IPS-NIHi11 (cell line): ENCODE measurements at places on chromosomes 2 and 18.

- DNase-seq: no peak
Measured at GRCh38 chr2:25385910-25386309, 44.2 kb upstream of the DNMT3A start.

DNA sequence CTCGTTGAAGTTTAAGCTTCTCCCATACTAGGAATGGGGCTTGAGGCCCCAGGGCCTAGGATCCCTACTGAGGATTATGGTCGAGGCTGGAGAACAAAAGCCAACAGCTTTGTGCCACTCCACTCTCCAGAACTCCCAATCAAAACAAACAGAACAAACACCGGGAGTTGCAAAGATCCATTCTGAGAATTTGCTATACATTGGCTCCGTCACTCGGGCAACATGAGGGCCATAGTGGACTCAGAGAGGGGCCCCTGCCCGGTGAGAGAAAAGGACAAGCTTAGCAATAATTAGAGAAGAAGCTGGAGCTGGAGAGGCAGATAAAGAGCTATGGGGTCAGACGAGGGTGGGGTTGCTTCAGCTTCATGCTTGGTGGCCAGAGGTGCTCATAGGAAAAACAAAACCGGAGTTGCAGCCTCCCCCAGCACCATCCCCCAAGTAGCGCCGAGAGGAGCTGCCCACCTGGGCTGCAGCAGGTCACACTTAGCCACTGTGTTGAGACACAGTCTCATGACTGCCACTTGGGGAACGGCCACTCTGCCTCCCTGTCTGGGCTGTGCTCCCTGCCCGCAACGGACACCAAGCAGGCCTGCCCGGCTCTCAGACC lies 142.3 kb upstream of the HAAO start:
- DNase-seq: no peak

DNA sequence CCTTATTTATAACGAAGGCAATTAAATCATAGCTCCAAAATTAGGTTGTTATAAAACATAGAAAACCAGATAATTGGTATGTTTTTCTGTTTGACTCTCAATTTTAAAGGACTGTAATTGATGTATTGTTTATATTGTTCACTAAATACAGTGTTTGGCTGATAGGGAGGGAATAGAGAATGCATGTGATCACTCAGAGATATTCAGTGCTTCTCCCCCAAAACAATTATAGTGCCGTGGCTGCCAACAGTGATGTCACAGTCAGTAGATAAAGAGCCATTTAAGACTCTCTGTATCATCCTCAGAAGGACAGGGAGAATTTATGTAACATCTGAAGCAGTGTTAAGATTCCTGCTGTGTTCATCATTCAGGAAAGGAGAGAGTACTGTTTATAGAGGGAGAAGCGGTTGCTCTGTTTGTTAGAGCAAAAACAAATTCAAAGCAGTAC lies 69.6 kb downstream of the PHLPP1 start:
- no peak for DNase-seq

- DNase-seq: no peak
Measured at GRCh38 chr2:108586631-108587030, 52.4 kb downstream of the LIMS1 start.

DNA sequence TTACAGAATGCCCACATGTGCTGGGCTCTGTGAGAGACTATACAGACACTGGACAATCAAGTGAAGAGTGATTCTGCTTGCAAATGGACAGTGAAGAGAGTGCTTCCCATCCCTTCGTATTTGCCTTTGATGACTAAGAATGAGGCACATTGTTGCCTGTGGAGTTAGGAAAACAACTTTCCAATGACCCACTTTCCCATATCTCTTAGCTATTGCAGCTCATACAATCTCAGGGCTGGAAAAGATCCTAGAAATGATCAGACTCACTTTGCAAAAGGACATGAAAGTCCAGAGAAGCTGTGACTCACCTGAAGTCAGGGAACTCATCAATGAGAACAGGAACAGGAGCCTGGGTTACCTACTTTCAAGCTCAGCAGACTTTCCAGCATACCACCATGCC lies 440.5 kb upstream of the TCF4 start:
- DNase-seq: no peak

- DNase-seq: no peak
Measured at GRCh38 chr2:5546181-5546580, 146.0 kb upstream of the SOX11 start.

GRCh38 chr18:48302736-48303135 lies 106.4 kb downstream of the ZBTB7C start:
- DNase-seq: no peak

GRCh38 chr2:55482186-55482884 lies 37.2 kb upstream of the CFAP36 start:
- DNase-seq: no peak

DNA sequence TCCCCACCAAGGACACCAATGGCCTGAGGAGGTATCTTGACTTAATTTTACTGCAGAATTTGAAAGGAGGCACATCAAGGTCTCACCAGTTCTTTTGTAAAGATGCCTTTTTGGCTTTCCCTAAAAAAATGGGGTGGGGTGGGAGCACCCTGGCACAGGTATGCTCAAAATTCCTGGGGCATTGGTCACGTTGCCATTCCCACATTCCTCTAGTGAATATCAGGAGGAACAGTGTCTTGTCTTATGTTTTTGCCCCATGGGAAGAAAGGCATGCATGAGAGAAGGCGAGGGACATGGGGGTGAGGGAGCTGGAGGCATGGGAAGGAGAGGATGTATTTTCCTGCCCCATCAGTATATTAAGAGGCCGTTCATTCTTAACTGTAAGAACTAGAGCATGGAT lies 275.3 kb downstream of the CMPK2 start:
- no peak for DNase-seq

DNA sequence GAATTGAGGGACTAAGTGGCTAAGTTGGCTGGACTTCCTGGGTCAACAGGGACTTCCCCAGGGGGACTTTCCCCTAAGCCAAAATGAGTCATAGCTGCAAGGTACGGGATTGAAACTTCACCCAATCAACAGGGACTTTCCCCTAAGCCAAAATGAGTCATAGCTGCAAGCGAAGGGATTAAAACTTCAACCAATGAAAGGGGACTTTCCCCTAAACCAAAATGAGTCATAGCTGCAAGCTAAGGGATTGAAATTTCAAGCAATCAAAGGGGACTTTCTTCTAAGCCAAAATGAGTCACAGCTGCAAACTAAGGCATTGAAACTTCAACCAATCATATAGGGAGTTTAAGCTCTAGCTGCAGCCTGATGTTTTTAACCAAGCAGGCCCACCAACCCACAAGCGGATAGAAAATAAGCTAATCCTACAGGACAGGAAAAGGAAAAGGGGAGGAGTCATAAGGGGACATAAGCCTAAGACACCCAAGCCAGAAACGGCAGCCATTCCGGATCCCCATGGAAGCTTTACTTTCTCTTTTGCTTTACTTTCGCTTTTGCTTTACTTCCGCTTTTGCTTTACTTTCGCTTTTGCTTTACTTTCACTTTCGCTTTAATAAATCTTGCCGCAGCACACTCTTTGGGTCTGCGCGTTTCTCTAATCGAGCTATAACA lies 1375.4 kb upstream of the CELF4 start:
- no peak for DNase-seq

DNA sequence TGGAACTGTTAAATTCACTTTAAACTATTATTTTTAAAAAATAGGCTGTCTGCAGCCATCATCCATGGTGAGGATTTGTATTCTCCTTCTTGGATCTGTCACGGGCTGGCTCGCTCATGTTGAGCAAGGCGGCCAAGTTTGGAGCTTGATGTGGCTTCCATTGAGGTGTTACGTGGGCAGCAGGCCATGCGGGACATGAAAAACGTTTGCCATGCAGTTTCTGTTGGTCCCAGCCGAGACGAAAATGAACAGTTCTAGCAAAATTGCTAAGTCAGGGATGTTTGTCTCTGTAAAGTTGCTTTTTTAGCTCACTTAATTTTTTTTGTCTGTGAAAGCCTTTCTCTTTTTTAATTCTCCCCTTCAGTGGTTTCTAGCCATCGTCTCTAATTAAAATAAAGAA lies 70.2 kb upstream of the MGAT5 start:
- no peak for DNase-seq

DNA sequence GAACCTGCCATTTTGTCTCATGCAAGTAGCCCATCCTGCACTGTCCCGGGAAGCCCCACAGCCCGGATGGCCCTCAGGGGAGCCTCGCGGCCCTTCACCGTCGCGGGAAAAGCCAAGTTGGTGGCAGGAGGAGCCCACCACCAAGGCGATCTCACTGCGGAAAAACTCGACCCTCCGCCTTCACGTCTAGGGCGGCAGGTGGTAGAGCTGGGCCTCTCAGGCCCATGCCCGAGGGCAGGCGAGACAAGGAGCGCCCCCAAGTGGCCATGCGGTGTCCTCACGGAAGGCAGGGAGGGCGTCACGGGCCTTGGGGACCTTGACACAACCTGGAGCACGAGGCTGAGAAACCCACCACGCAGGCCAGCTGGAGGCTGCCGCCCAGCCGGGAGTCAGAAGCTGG lies 34.8 kb upstream of the SKA1 start:
- DNase-seq: peak; percentile 53
